ENCODE measurements at places on chromosomes 1 and 21.
A peak's percentile ranks its signal among the peaks of the same experiment; 100 is the strongest.

GRCh38 chr1:1439546-1440261 is 4.2 kb downstream of the VWA1 start:
- DNase-seq: no peak

- no peak for DNase-seq
These were observed 203.9 kb downstream of the HIVEP3 start for GRCh38 chr1:41714638-41715389.

DNA sequence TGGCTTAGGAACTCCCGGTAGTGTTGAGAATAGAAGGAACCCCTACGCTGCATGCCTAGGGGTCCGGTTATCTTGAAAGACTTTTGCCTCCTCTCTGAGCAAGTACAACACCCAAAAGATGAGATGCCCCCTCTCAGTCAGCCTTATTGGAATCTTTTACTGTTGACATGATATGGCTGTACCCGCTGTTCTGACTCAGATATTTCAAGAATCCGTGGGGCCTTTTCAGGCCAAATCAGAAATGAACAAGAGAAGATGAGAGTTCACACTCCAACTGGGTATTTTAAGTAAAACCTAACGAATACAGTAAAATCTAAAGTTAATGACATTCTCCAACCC is 164.2 kb downstream of the PPIAL4G start:
- no peak for DNase-seq

- DNase-seq: no peak
These were observed 39.6 kb downstream of the PDE4B start for GRCh38 chr1:65832296-65832695.

DNA sequence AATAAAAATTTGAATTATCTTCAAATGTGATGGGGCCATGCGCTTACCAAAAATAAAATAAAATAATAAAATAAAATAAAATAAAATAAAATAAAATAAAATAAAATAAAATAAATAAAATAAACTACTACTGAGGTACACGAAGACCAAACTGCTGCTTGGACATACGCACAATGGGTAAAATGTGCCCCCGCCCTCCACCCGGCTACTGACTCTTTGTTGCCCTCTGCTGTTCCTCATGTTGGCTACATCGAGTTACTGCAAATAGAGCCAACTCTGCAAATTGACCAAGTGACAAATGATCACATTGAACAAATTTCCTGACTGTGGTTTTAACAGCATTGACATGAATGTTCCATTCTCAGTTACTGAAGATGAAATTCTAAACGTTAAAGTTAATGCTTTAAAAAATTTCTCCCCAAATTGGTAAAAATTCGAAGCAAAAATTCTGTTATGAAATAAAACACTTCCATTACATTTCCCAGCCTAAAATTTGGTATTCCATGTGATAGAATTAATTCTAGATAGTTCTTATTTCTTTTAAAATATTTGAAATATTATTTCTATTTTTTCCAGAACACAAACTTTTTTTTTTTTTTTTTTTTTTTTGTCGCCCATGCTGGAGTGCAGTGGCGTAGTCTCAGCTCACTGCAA is 18.8 kb upstream of the MAP1LC3C start:
- DNase-seq: peak; percentile 52

- peak; percentile 88 for DNase-seq
These were observed 79.5 kb downstream of the BEND5 start for GRCh38 chr1:48697066-48697707.

DNA sequence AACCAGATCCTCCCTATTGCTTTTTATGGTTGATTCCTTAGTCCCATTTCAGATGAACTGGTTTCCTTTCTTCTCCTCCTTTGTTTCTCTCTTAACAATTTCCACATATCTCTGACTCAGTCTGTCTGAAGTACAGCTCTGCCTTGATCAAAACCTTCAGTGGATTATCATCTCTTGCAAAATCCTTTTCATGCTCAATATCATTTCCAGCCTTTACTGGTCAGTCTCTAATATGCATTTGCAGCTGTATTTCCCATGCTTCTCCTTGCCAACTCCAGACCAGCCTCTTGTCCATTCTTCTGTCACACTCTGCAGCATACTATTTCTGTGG is 72.2 kb downstream of the SNX7 start:
- DNase-seq: no peak

DNA sequence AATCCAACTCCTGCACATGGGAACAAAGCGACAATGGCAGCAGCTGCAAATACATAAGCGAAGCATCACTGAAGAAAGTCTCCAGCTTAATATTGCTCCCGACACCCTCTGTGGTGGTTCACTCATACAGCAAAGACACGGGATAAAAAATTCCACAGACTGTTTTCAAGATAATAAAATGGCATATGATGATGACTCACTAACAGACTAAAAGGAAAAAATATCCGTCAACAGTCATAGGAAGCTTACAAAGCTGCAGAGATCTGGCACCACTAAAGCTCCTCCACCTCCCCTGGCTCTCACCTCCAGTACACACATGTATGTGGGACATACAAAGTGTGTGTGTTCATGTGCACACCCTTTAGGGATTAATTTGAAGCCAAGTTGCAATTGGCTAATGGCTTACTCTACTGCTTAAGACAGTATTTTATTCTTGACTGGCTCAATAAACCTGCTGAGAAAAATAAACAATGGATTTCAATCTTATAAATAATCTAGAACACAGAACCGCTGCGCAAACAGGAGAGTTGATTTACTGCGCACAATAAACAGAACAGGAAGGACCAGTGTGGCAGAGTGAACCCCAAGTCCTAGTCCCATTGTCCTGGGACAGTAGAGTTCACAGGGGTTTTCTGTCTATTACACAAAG is 94.4 kb downstream of the SLC45A1 start:
- no peak for DNase-seq

- peak; percentile 32 for DNase-seq
These were observed 81.4 kb downstream of the NENF start for GRCh38 chr1:212514056-212514614.

- no peak for DNase-seq
These were observed 140.5 kb upstream of the KLHDC7A start for GRCh38 chr1:18340158-18340764.

DNA sequence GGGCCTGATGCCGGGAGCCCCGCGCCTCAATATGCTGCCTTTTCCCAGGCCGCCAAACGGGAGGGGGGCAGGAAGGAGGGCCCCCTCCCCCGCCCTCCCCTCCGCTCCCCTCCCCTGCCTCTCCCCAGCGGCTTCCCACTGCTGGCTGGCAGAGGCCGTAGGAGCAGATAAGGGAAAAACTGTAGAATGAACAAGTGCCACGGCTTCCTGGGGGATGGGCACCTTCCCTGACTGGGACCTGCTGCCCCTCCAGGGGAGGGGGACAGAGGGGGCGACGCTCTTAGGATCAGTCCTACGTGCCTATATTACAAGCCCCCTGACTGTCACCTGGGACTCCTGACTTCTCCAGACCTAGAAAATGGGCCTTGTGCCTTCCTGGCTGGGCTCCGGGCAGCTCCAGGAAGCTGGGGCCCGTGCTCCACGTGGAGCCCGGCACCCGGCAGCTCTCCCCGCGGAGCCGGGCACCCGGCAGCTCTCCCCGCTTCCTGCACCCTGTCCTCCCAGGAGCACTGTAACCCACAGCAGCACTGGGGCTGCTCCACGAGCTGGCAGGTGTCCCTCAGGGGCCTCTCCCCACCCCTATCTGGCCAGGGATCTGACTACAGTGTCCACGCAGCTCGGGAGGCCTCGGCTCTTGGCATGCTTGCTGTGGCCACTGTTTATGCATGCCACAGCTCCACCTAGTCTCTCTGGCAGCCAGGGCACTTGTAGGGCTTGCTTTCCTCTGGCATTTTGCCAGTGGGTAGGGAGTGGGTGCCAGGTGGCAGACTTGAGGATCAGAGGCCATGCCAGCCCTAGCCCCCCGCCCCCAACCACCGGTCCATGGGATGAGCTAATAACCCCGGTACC is 674 bp upstream of the HES5 start:
- DNase-seq: no peak

DNA sequence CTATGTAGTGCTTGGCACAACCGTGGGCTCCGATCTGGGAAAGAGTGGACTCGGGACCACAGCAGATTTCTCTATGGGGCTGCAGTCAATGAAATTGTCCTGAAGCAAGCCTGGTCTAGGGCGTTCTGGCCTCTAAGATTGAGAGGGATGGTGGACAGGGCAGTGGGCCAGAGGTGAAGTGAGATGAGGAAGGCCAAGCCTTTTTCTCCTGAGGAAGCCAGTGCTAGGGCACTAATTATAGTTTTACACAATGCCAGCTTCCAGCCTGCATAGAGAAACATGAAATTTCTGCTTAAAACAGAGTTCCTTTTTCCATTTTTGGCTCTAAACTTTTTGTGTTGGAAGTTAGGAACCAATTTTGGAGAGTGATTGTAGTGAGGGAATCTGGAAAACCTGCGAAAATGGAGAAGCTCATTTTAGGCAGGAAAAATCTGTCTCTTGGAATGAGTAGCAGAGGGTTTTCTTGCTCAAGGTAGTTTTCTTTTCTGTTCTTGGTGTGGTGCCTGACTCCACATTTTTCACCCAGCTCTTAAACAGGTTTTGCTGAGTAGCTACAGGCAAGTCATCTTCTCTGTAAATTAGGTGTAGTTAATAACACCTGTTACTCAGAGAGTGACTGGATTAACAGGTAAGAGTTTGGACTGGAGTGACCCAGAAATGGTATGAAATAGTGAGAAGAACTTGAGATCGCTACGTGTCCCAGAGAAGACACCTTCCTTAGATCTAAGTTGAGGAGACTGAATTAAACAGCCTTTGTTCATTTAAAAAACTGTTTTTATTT is 22.1 kb downstream of the UCK2 start:
- no peak for DNase-seq

- DNase-seq: no peak
These were observed 220.2 kb downstream of the GRIK3 start for GRCh38 chr1:36814083-36814482.

DNA sequence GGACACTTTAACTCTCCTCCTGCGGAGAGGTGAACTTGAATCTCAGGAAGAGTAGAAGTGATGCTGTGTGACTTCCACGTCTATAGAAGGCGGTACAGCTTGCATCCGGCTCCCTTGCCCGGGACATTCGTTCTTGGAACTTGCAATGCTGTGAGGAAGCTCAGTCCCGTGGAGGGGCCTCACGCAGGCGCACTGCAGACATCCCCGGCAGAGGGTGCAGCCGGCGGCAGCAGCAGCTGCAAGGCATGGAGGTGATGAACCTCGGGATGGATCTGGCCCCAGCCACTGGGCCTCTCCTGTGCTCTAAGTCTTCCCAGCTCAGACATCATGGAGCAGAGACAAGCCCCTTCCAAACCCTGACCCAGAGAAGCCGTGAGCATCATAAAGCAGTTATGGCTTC is 61.8 kb upstream of the SOD1 start:
- no peak for DNase-seq

- no peak for DNase-seq
These were observed 6.3 kb upstream of the TPRG1L start for GRCh38 chr1:3618531-3618880.

DNA sequence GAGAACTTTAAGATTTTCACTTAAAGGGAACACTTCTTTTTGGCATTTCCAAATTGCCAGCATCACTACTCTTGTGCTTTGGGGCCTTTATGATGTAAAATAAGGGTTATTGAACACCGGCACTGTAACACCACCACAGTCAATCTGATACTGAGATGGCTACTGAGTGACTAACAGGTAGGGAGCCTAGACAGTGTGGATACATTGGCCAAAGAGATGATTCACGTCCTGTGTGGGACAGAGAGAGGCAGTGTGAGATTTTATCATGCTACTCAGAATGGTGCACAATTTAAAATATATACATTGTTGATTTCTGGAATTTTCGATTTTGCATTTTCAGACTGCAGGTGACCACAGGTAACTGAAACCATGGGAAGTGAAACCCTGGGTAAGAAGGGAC is 261.6 kb downstream of the SPATA17 start:
- DNase-seq: no peak

GRCh38 chr1:74964508-74965102 is 169.6 kb upstream of the LHX8 start:
- no peak for DNase-seq

DNA sequence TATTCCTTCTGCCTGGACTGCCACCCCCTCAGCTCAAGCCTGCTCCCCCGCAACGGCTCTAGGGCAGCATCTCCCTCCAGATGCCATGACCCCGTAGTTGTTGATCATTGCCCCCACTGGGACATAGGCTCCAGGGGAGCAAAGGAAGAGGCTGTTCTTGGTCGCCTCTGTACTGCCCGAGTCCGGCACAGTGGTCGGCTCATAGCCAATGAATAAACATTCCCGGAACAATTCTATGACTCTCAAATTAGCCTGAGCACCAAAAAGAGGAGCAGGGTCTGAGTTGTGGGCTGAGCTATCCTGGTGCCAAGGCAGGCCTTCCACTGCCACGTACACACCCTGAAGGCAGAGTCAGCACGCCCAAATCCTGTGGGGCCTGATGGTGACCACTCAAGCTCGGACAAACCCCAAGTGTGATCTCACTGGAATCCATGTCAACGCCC is 33.1 kb downstream of the CAPZB start:
- DNase-seq: no peak

DNA sequence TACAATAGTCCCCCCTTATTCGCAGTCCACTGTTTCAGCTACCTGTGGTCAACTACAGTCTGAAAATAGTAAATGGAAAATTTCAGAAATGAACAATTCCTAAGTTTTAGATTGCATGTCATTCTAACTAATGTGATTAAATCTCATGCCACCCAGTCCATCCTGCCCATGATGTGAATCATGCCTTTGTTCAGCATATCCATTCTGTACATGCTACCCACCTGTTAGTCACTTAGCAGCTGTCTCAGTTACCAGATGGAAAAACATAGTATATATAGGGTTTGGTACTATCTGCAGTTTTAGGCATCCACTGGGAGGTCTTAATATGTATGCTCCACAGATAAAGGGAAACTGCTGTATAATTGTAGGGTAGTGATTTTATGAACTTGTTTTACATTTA is 16.6 kb upstream of the HAO2 start:
- no peak for DNase-seq

- DNase-seq: no peak
These were observed 61.0 kb downstream of the ATP5PO start for GRCh38 chr21:33854604-33855003.

DNA sequence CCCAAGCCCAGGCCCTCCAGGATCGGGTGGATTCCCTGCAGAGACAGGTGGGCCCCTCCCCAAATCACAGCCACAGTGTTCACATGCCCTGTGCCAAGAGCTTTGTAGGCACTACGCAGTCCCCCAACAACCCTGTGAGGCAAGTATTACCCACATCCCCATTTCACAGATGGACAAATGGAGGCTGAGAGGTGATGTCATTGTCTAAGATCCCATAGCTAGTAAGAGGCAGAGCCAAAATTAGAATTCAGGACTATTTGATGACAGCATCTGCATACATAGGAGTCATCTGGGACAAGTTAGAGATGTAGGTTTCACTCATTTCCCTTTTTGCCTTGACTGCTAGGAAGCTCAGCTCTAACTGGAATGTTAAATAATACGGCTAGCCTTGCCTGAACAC is 12.0 kb downstream of the MFAP2 start:
- no peak for DNase-seq

GRCh38 chr1:118204105-118204504 is 19.1 kb upstream of the SPAG17 start:
- DNase-seq: no peak

- no peak for DNase-seq
These were observed 222.5 kb upstream of the CACYBP start for GRCh38 chr1:174777262-174777661.

- DNase-seq: no peak
These were observed 325.2 kb downstream of the DUSP10 start for GRCh38 chr1:221416723-221417122.

- no peak for DNase-seq
These were observed 5.5 kb upstream of the SMG7 start for GRCh38 chr1:183466781-183467180.

Measured in stimulated activated CD8-positive, alpha-beta memory T cell treated with anti-CD3 and anti-CD28 coated beads, Interleukin-4, amount 100 ng/mL, for 48 hours (primary cell).